Renal pelvis (tissue), 12 donors: ENCODE measurements at places on chromosomes 5 and 9. TPM values are rescaled to one million over a fixed set of nuclear protein-coding genes. Genes with fewer than 3 reads are reported as not detected.

The MEIKIN gene
- polyA plus RNA-seq: not detected

The TRIP13 gene
- polyA plus RNA-seq: 13.6 TPM

The PCDHGA8 gene
- polyA plus RNA-seq: 0.78 TPM

The KLF4 gene
- polyA plus RNA-seq: 7.0 TPM

The FAM78A gene
- 3.6 TPM for polyA plus RNA-seq

The NR4A3 gene
- 0.32 TPM for polyA plus RNA-seq

The SOWAHA gene
- polyA plus RNA-seq: 3.9 TPM

The PCDHB13 gene
- 6.4 TPM for polyA plus RNA-seq

The GCNT4 gene
- 16.1 TPM for polyA plus RNA-seq

The OCLN gene
- 43.5 TPM for polyA plus RNA-seq

The SV2C gene
- polyA plus RNA-seq: 0.13 TPM

The ZFR gene
- polyA plus RNA-seq: 112 TPM

The CARTPT gene
- polyA plus RNA-seq: not detected

The PCDHGA3 gene
- polyA plus RNA-seq: 3.8 TPM

The KIAA1958 gene
- 18.9 TPM for polyA plus RNA-seq

The PCDHGA2 gene
- polyA plus RNA-seq: 8.3 TPM

The ARL10 gene
- polyA plus RNA-seq: 14.3 TPM

The MCTP1 gene
- polyA plus RNA-seq: 7.8 TPM

The CNTNAP3B gene
- 19.8 TPM for polyA plus RNA-seq

The LCN9 gene
- not detected for polyA plus RNA-seq

The SPATA31D3 gene
- not detected for polyA plus RNA-seq
